ENCODE measurements at places on chromosomes 1 and 21.

DNA sequence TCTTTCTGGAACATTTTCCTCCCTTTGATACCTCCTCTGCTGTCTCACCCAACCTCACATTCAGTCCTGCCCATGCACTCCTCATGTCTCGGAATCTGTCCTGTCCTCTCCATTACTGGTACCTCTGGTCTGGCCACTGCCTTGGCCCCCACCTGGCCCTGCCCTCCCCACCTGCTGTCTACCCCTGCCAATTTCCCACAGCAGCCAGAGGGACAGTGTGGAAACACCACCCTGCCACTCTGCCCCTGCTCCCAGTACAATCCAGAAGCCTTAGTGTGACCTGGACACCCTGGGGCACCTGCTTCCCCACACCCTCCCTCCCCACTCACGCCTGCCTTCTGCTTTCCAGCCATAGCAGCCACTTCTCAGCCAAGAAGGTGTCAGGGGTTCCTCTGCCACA is 534.4 kb downstream of the MATN1 start:
- DNase-seq, result no peak

GRCh38 chr21:42853621-42854020 is 25.7 kb downstream of the WDR4 start:
- no peak for DNase-seq

DNA sequence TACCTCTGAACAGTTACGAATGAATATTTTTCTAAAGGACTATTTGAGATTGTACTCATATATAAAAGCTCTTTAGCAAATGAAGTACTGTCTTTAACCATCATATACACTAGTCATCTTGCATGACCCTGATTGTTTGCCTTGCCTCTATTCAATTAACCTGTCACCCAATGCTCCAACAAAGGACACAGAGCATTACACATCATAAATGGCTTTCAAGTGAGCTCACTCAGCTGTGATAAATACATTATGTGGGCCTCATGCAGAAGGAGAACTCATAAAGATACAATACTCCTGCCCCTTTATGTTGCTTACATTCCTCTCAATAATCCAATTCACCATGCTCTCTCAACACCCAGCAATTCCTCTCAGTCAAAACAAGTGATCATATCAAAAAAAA is 993.0 kb upstream of the PRMT6 start:
- no peak for DNase-seq

DNA sequence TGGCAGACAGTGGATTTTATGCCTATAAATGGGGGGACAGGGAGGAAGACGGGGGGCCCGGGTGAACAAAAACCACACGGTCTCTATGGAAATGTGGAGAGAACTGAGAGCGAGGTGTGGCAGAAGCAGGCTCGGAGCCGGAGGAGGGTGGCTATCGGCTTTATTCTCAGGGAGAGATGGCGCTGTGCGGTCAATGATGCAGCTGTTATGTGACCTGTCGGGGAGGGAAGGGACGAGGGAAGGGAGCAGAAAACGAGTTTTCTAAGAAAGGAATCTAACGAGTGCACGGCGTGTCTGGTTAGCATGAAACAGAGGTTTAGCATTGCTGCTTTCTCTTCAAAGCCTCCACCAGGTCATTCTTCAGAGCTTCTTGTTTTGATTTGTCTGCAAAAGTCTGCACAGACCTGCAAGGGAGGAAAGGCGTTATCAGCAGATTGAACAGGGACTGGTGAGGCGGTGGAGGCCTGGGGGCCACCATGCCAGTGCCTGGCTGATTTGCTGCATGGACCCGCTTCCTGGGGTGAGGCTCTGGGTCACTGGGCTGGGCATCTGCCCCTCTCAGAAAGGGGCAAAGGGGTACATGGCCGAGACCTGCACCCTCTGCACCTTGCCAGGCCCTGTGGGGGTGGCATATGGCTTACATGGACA is 27.2 kb downstream of the SLC66A1 start:
- no peak for DNase-seq

GRCh38 chr1:117820694-117821381 is 108.6 kb downstream of the GDAP2 start:
- no peak for DNase-seq

DNA sequence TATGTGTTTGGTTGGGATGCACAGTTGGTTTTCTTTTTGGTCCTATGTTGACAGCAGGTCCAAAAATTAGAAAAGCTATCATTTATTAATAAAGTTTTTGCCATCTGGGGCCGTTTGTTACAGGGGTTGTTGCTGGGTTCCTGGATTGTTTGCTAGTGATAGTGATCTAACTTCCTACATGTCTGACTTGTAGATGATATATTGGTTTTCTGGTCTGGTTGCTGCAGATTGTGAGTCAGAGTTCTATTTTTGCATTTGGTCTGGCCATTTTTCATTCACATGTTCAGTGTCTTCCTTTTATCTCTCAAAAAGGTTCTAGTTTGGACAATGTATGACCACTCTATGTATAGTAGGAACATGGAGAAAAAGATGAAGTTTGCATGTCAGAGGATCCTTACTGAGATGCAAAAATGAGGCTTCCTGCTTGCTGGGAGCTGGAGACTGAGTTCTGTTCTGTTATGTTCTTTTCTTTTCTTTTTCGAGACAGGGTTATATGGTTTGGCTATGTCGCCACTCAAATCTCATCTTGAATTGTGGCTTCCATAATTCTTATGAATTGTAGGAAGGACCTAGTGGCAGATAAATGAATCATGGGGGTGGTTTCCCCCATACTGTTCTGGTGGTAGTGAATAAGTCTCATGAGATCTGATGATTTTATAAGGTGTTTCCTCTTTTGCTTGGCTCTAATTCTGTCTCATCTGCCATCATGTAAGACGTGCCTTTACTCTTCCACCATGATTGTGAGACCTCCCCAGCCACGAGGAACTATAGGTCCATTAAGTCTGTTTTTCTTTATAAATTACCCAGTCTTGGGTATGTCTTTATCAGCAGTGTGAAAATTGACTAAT is 4.2 kb upstream of the NVL start:
- DNase-seq, result no peak

- no peak for DNase-seq
Measured at GRCh38 chr1:1565340-1565739, 9.3 kb downstream of the SSU72 start.

DNA sequence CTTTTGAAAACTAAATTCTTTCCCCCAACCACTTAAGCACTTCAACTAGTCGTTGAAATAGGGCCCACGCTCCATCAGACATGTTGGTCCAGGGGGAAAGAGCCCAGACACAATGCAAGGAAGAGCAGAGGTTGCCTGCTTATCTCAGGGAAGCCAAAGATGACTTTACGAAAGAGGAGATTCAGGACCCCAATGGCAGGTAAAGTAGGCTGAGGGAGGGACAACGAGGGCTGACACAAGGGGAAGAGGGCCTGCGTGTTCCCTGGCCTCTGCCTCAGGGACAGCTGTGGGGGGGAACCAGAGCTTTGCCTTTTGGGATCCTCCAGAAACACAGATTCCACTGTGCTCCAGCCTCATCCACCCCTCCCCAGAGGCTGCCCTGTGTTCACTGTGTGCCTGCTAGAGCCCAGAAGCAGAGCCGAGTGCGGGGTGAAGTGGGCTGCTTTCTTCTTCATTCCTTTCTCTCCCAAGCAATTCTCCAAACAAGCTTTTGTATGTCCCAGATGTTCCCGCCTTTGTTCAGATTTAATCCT is 135.5 kb upstream of the GRIK3 start:
- no peak for DNase-seq

DNA sequence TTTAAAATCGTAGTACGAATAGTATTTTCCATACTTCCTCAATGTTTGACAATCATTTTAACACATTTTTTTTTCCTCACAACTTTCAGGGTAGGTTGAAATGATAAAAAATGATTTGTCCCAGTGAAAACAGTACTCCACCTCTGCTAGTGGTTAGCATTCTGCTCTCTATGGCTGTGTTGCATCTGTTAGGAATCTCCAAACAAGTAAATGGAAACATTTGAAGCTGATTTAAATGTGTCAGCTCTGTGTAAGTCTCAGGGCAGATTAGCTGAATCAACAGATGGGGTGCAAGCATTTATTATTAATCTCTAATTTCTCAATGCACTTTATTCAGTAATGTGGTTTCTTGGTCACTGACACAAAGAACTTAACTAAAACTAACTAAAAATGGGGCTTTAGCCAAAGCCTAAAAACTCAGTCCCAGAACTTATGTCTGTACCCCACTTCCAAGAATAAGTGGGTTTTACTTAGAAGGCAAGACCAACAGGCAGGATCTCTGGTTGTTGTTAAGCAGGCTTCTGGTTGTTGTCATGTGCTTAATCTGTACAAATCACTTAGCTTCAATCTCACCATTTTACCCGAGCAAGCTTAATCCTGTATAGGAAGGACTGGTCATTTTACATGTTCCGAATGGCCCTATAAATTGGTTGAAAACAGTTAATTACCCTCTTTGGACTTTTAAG is 67.8 kb downstream of the PRRX1 start:
- no peak for DNase-seq

- no peak for DNase-seq
Measured at GRCh38 chr21:42047821-42048613, 23.1 kb upstream of the UMODL1 start.

DNA sequence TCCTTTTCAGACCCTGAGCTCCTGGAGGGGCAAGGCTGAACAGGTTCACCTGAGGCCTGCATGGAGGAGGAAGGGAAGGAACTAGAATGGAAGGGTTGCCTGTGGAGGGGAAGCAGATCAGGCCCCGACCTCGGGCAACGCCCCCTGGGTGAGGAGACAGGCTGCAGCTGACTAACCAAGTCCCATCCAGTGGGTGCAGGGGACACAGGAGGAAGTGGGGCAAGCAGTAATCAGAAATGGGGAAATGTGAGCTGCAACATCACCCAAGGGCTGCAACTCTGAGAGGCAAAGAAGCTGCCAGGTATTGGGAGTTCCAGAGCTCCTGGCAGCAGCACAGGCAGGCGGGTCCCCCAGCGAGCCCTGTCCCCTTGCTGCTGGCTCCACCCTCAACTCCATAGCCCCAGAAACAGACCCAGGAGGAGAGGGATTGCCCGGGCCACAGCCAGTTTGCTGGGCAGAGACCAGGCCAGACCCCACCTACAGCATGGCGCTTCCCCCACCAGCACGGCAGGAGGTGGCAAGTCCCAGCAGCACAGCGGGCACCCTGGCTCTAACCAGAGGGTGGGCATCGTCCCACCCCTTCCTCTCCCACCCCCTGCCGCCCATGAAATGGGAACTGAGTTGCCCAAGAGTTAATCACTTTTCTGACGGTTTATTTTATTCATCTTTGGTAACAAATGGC is 38.5 kb downstream of the MRPL37 start:
- no peak for DNase-seq

GRCh38 chr1:218620956-218621355 is 275.8 kb downstream of the TGFB2 start:
- no peak for DNase-seq

DNA sequence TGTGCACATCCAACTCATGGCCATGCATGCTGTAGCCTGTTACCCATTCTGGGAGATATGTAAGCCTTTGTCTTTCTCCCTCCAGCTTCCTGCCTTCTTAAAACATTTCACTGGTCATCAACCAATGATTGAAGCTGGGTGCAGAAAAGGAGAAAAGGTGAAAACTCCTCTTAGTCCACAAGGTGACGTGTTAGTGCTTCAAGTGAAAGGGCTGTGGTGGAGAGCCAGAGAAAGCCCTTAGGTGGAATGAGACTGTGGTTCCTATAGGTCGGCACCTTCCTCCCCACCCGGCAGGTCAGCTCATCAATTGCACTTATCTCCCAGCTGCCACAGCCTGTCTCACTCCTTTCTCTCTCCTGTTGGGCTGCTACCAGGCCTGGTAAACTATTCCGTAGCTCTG is 30.4 kb downstream of the ERG start:
- no peak for DNase-seq

- no peak for DNase-seq
Measured at GRCh38 chr1:214581785-214582184, 21.2 kb upstream of the CENPF start.

DNA sequence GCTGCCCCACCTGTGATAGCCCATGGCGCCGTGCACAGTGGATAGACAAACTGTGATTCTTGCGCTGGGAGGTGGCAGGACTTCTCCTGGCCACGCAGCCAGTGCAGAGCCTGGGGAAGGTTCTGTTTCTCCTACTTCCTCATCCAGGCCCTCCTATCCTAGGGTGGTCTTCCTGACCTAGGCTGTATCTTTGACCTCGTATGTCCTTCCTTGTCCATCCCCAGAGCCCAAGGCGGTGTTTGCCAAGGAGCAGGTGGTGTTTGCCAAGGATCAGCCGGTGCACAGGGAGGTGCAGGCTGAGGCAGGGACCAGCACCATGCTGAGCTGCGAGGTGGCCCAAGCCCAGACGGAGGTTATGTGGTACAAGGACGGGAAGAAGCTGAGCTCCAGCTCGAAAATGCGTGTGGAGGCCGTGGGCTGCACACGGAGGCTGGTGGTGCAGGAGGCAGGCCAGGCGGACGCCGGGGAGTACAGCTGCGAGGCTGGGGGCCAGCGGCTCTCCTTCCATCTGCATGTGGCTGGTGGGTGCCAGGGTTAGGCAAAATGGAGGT is 63.9 kb downstream of the OBSCN start:
- no peak for DNase-seq

DNA sequence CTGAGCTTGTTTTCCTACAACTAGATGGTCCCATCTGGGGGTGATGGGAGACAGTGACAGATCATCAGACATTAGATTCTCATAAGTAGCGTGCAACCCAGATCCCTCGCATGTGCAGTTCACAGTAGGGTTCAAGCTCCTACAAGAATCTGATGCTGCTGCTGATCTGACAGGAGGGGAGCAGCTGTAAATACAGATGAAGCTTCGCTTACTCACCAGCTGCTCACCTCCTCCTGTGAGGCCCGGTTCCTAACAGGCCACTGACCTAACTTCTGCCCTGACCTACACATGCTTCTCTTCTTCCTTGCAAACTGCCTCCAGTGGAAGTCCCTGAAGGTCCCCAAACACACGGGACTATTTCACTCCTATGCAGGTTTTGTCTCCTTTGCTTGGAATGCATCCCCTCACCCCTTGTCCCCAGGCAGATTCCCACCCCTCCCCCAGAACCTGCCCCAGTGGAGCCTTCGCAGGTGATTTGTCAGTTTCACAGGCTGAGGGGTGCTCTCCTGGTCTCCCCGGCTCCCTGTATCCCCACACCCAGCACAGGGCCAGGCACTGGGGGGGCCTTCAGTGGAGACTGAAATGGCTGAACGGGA is 5.7 kb upstream of the ZBTB48 start:
- no peak for DNase-seq

GRCh38 chr1:33727310-33727709 is 136.6 kb upstream of the HMGB4 start:
- no peak for DNase-seq

- no peak for DNase-seq
Measured at GRCh38 chr1:40651138-40651857, 14.2 kb downstream of the RIMS3 start.
